ENCODE measurements at places on chromosomes 2 and 18.

DNA sequence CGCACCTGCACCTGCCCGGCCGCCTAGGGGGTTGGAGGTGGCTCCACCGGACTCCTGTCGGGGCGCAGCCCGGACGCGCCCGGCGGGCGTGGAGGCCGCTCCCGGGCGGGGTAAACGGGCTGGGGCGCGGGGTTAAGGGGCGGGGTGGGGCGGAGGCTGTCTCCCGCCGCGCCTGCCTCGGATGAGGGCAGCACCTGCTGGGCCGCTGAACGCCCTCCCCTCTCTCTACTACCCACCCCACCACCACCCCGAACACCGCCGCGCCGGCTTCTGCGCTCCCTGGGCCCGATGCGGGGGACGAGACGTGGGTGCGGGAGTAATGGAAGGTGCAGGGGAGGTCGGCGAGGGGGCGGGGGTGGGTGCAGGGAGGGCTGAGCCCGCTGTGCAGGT is 224.8 kb upstream of the ID2 start:
- DNase-seq = no peak

DNA sequence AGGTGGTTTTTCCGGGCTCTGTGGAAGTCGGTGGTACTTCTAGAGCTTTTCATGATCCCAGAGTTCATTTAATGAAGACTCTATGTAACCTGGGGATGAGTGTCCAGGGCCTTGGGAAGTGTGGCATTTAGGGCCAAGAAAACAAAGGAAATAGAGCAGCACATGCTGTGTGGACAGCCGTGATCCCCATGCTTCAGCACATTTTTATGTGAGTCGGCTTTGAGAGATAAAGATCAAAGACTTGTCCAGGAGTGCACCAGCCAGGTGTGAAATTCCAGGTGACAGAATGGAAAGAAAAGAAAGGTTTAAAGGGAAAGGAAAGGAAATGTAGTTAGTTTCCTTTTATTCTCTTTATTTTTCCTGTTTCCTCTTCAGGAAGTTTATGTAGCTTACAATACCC is 258.0 kb upstream of the NRP2 start:
- DNase-seq = no peak

GRCh38 chr2:60745330-60745729 is 10.7 kb upstream of the PAPOLG start:
- DNase-seq = no peak

- no peak for DNase-seq
Observed at GRCh38 chr2:28086611-28087010, 196.1 kb downstream of the BABAM2 start.

GRCh38 chr2:18503376-18504228 is 56.9 kb downstream of the RDH14 start:
- no peak for DNase-seq

- DNase-seq = no peak
Observed at GRCh38 chr18:26546170-26546874, 2.0 kb downstream of the KCTD1 start.

DNA sequence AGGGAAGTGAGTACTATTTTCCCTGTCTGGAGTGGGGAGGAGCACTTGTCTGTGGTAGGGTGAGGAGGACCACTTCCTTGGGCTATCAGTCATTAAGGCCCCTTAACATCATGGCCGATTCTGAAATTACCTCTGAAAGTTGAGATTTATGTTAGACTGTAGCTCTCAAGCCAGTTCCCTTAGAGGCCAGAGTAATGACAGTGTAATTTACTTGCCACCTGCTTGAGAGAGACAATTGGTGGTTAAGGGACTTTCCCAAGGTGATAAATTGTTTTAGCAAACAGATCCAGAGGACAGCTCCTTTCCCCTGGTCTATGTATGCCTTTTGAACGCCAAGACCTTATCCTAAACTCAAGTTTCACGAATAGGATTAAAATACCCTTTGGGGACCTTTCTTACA is 56.1 kb downstream of the NEDD4L start:
- no peak for DNase-seq
